Left ventricle myocardium inferior (tissue), 1 donor: ENCODE measurements at places on chromosomes 1 and 21.

GRCh38 chr1:94079080-94079940 is 41.6 kb downstream of the ABCA4 start:
- DNase-seq = no peak

DNA sequence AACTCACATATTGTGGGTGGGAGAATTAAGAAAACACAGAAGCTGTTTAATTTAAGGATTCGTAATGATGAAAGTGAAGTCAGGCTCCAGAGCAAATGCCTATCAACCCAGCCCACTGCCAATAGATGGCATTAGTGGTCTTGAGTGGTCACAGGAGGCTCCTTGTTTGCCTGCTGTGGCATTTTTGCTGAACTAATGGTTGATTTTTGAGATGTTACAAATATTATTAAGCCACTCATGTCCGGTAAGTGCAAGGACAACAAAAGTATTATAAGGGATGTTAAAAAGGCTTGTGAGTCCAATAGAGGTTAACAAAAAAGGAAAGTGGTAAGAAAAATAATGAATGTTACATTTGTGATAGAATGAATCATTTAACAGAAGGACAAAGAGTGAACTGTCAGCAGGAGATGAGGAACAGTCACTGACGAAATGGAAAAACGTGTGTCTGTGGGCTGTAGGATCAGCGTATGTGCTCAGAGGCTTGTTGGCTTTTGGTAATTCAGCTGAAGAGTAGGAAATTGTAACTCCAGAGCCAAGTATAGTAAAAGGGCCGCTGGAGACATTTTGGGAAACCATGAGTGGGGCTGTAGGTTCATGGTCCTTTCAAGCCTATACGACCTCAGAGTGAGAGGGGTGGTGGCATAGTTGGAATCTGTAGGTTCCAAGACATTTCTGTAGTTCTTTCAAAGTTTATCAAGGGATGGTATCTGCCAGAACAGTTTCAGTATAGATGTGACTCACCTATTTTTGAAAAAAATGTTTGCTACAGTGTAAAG is 11.2 kb downstream of the SFT2D2 start:
- DNase-seq = no peak

DNA sequence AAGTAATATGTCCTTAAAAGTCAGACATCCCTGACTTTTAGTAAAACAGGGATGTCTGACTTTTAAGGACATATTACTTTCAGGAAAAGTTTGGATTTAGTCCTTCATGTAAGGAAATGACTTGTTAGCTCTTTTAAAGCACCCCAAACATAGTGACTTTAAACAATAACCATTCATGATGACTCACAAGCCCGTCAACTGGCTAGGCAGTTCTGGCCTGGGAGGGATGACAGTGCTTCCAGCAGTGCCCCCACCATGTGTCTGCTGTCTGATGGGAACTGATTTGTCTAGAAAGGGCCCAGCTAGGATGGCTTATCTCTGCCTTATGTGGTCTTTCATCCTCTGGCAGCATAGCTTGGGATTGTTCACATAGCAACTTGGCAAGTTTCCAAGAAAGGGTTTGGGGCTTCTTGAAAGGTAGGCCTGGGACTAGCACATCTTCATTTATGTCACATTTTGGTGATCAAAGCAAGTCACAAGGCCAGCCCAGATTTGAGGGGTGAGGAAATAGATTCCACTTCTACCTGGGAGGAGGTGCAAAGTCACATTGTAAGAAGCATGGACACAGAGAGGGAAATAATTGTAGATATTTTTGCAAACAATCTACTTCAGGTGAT is 143.5 kb downstream of the C1orf94 start:
- no peak for DNase-seq

DNA sequence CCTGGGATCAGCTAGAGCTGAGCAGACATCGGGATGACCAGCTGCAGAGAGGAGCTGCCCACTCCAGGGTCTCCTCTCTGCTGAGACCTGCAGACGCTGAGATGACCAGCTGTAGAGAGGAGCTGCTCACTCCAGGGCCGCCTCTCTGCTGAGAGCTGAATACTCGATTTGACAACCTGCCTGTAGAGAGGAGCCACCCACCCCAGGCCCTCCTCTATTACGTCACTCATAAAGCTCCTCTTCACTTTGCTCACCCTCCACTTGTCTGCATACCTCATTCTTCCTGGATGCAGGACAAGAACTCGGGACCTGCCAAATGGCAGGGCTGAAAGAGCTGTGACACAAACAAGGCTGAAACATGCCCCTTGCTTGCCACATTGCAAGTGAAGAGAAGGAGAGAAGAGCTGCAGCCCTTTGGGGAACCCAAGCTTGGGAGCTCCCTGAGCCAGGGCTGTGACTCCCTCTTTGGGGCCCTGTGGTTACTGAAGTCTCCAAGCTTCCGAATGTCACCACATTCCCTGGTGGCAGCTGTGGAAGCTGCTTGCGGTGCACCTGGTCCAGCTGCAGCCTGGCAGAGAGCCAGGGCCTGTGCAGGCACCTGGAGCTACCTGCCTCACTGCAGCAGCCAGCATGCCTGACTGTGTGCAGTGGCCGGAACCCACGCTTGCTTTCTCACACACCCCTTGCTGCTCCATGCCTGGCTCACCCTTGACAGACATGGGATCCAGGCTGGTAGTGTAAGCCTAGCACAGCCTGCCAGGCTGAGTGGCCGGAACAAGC is 59.6 kb downstream of the CC2D1B start:
- no peak for DNase-seq

GRCh38 chr1:77218477-77219165 is 609 bp downstream of the PIGK start:
- DNase-seq = no peak

DNA sequence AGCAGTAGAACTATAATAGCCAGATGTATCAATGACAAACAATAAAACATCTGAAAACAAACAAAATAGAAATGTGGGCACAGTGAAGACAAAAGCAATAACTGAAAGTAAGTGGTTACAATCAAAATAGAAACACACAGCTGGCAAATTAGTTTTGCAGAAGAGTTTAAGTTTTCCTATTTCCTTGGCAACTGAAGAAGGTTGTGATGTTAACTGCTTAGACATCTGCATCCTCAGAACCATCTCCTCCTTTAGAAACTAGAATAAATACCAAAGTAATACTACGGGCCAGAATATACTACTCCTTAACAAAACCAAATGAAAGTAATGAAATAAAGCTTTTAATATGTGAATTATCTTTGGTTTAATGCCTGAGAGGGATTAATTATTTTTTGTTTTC is 605.5 kb downstream of the LTN1 start:
- DNase-seq = no peak

DNA sequence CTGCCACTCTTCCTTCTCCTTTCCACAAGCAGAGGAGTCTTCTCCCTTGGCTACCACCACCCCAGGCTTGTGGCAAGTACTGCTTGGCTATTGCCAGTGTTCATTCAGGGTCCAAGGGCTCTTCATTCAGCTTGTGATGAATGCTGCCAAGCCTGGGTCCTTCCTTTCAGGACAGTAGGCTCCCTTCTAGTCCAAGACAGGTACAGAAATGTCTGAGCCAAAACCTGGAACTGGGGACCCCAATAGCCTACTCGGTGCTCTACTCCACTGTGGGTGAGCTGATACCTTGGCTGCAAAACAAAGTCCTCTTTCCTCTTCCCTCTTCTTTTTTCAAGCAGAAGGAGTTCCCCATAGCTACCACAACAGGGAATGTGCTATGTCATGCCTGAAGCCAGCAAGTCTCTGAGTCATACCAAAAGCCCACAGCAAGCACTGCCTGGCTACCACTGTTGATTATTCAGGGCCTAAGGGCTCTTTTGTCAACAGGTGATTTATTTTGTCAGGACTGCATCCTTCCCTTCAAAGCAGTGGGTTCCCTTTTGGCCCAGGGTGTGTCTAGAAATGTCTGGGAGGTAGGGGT is 268.9 kb downstream of the HHAT start:
- no peak for DNase-seq

- DNase-seq = no peak
These were observed 7.3 kb upstream of the UMODL1 start for GRCh38 chr21:42063571-42064521.

- DNase-seq = no peak
These were observed 88.5 kb upstream of the HMCN1 start for GRCh38 chr1:185645686-185646085.

DNA sequence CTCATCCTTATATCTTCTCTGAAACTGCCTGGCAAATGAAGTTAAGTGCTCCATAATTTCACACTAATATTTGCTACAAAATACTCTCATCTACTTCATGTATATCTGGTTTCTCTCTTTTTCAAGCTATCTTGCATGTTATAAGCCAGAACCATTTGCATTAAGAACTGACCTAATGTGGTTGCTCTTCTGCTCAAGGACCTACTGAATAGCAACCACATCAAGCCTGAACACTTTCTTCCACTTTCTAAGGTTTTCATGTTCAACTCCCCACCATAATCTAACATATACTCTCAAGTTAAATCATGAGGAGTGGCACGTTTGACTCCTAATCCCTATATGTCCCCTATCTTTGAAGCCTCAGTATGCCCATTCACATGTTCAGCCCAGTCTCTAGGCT is 27.2 kb downstream of the RGS1 start:
- no peak for DNase-seq

DNA sequence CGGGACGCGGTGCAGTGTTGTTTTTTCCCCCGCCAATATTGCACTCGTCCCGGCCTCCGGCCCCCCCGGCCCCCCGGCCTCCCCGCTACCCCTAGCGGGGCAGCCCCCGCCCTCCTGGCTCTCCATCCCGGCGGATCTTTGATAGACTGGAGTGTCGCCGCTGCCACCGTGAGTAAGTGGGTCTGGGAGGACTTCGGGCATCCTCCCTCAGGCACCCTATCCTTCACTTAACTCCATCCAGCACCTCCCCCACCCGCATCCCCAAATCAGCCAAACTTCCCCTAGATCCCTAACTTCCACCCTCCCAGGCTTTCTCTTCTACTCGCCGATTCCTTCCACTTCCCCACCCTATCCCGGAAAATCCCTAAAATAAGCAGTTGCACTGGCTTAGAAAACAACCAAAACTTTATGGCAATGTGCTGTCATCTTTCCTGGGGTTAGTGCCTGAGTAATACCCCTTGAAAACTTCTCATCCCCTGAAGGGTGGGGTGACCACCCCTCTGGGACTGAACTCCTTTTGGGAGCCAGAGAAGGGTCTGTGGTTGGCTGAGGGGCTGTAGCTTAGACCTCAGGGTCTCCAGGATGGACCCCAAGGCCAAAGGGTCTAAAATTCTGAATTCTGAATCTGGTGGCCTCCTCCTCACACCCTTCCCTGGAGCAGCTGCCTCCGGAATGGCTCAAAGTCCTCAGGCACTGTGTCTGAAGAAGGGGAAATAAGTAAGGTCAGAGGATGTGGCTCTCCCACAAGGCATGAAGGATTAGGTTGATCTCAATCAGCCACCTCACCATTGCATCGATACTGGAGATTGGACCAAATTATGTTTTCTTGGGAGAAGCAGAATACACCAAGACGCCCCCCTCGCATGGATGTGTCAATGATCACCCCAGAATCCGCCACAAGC is 12.2 kb downstream of the THBS3 start:
- DNase-seq = no peak

- no peak for DNase-seq
These were observed 226.7 kb downstream of the KCNT2 start for GRCh38 chr1:196381544-196381943.

DNA sequence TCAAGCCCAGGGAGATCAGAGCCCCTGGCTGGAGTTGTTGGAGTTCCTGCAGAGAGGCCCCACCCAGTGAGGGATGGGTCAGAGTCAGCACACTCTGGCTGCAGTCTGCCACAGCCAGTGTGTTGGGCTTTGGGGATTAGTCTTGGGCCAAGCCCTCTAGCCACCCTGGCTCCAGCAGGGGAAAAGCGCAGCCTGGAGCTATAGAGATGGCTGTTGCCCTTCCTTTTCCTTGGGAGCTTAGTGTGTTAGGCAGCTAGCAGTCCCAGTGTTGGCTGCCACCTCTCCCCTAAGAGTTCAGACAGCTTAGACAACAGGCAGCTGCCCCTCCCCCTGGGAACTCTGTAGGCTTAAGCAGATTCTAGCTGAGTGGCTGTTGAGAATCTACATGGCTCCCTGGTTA is 45.1 kb downstream of the DPT start:
- DNase-seq = no peak

DNA sequence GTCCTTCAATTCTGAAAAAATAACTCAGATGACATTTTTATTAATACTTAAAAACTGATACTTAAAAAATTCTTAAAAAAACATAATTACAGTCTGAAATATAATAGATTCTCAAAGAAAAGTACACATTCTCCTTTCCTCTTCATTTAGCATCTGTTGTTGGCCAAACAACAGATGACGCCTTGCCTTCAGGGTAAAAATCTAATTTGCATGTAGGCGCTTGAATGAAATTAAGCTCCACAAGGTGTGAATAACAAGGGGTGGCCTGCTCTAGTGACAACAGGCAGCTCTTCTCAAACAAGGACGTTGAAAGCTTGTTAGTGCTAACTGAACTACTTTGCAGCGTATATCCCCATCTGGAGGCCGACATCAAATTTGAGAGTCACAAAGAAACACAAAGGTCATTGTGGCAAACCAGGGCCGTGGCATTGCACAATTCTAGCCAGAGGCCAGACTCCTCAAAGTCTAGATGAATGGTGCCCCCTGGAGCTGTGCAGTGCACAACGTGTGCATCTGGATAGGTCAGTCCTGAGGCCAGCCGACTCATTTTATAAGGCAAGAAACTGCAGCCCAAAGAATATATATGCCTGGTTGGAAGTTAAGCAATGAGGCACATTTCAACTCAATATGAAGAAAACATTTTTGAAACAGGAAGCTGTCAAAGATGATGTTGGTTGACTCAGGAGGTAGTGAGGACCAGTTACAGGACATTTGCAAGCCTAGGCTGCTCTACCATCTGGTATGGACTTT is 459.2 kb upstream of the RUNX1 start:
- DNase-seq = peak; percentile 60

DNA sequence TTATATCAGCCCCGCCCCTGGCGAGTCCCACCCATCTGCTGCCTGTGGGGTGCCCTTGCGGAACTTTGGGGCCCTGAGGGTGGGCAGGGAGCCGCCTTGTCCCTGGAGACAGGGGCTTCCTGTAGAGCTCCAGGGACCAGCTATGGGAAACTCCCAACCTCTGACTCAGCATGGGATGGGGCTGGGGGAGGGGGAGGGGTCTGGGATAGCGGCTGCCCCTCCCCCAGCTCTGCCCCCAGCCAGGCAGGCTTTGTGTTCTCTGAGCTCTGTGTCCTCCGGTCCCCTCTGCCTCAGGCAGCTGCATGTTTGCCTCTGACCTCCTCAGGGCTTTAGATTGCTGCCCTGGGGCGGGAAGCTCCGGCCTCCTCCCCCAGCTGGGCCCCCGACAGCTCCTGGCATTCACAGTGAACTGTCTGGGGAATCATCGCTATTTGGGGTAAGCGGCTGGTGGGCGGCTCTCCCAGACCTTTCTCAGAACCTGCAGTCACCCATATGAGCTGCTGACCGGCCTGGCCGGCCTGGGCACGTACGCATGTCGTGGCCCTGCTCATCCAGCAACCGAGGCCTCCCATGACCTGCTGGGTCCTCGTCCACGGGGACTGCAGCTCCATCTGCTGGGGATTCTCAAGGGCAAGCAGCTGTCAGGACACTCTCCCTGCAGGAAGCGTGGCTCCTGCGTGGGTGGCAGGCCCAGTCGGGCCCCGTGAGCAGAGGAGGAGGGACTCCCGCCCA is 17.1 kb downstream of the ARHGEF16 start:
- DNase-seq = peak; percentile 62
